GF-D8 (cell line): ENCODE measurements at places on chromosomes 12 and 14.

DNA sequence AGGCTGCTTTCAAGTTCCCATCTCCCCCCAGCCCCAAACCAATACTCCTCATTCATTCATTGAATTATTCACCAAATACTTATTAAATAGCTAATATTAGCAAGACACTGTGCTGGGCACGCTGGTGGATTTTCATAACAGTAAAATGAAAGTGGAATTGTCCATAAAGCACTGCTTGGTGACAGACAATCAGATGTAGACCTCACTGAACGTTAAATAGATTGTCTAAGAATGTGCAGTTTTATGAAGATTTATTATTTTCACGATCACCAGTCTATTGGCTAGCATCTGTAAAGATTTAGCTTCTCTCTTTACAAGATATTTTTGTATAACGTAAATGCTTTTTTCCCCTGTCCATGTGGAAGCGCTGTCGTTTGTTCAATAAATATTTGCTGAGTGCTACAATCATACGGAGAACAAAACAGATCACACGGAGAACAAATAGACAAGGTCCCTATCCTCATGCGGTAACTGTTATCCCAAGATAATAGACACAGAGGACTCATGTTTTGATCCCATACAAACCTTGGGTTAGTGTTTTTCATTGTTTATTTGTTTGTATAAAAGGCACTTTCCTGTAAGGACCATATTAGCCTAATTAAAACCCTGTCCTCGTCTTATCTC is 397.6 kb downstream of the BCAT1 start:
- no peak for DNase-seq

GRCh38 chr14:69660344-69661193 is 49.2 kb downstream of the SUSD6 start:
- no peak for DNase-seq

GRCh38 chr14:63908667-63909264 is 56.0 kb downstream of the SYNE2 start:
- no peak for DNase-seq

- DNase-seq: no peak
Measured at GRCh38 chr12:98420461-98420860, 94.9 kb upstream of the TMPO start.

DNA sequence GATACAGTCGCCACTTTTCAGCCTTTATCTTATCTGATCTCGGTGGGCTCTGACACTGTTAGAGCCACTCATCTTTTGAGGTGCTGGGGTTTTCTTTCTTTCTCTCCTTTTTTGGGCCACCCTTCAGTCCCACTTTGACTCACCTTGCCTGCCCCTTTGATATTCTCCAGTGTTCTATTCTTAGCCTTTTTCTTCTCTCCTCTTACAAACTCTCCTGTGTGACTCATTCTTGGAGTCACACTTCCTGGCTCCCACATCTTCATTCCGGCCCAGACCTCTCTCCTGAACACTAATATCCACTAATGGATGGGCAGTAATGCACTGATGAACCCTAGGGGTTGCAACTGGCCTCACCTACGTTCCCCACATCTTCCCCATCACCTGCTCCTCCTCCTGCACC is 2.2 kb upstream of the DCD start:
- no peak for DNase-seq

DNA sequence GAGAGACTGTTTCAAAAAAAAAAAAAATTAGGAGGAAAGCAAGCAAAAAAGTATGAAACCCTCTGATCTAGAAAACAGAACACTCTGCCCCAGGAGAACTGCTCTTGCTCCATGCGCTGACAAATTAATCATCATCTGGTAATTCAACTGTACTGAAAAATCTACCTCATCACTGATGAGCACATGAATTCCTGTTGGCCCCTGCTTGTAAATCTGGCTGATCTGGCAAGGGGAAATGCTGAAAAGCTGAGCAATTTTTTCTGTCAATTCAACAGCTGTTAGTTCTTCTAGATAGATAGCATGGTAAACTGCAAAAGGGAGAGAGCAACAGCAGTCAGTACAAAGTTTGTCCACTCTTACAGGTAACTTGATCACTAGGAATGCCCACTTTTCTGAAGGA is 15.2 kb upstream of the CSRNP2 start:
- DNase-seq: no peak

DNA sequence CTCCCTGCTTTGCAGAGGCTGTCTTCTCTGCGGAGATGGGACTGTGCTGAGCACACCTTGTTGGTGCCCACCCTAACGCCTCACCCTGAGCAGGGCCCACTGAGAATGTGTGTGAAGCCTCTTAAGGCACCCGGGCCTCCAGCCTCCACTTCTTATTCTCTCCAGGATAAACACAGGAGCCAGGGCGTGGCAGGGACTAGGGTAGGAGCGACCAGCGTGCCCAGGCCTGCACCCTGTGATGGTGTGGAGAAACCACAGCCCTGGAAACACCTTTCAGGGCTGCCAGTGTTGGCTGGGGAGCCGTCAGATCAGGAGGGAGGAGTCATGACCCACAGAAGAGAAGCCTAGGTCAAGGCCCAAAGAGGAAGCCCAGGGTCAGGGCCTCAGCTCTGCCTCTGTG is 41.3 kb downstream of the VDR start:
- DNase-seq: no peak

- no peak for DNase-seq
Measured at GRCh38 chr12:79452906-79453305, 237.9 kb downstream of the PAWR start.

GRCh38 chr12:65662590-65662989 is 161.7 kb upstream of the HMGA2 start:
- DNase-seq: no peak

DNA sequence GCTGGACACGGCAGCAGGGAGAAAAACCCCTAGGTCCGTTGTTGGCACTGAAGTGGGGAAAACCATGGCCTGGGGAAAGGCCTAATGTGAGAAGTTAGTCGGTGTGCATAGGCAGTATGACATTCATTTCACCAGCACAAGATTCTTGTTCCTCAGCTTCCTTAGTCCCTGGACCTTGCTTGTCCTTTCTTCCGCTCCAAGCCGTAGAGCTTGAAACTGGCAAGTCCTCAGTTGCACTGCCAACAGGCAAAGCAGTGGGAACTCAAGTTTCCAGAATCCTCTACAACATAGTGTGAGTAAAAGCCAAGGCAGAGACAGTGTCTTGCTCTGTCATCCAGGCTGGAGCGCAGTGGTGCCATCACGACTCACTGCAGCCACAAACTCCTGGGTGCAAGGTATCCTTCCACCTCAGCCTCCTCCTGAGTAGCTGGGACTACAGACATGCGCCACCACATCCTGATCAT is 138.5 kb upstream of the AMIGO2 start:
- no peak for DNase-seq

DNA sequence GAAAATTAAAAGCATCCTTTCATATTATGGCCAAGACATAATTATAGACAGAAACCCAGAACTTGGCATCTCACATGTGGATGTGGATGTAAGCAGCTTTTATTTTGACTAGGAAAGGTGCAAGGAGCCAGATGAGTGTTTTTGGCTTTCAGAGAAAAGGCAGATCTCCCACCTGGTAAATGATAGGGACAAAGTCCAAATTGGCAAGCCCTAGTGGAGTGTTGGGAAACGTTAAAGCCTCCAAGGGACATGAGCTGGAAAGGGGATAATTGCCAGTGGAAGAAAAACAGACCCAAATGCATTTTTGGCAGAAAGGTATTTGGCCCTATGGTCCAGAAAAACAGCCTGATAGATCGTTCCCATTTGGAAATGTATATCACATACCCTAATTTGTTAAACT is 60.1 kb downstream of the KLHL28 start:
- DNase-seq: no peak

- no peak for DNase-seq
Measured at GRCh38 chr12:27480016-27480415, 33.5 kb downstream of the SMCO2 start.

GRCh38 chr12:5945071-5946008 is at the start of gene ANO2:
ANO2 (minus strand) TSS chr12:5945259; CDS start chr12:5945217, 42 bp downstream.
- no peak for DNase-seq

DNA sequence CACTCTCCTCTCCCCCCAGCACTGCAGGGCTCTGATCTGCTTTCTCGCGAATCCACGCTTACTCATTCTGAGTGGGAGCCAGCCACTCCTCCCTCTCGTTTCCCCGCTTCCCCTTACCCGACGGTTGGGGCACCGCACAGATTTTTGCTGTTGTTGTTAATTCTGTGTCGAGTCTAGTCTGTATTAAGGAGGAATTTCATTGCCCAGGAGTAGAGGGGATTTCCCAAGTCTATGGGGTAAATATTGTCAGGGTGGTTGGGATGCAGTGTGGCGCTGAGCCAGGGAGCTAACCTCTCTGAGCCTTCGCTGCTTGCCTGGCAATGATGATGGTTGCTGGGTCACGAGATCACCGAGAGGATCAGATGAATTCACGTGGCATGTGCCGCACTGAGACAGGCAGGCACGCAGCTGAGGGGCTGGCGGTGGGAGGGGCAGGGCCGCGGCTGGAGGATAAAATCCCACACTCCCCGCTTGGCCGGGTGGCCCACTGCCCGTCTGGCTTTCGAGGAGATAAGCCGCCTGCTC is 18.5 kb downstream of the NCOR2 start:
- no peak for DNase-seq

GRCh38 chr14:75542588-75543091 is 20.4 kb downstream of the BATF start:
- peak; percentile 53 for DNase-seq

DNA sequence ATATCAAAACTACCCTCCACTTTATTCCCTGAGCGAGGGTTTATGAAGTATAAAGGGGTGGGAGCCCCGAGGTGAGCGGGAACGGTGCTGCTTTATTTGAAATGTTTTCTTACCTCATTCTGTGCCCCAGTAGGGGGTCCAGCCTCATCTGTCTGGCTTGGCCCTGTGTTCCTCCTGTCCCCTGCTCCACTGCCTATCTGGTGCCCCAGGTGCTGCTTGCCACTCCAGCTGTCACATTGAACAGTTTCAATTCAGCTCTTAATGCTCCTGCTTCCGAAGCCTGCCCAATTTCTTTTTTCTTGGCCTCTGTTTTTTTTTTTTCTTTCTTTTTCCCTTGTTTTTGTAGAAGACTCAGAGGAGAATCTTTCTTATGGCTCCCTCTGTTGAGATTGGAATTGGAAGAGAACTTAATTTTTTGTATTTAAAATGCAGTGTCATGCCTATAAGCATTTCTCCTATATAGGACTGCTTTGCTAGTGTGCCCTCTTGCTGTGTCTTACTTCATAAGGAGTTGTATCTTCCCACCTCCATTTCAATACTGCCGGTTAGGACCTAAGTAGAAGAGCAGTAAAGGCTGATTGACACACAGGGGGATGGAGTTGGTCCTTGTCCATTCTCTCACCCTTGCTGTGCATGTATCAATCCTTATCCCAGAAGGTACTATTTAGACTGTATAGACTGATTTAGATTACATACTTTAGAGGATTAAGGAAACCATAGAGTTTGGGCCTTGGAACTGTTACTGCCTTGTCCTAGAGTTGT is 2.3 kb downstream of the ATXN7L3B start:
- no peak for DNase-seq

DNA sequence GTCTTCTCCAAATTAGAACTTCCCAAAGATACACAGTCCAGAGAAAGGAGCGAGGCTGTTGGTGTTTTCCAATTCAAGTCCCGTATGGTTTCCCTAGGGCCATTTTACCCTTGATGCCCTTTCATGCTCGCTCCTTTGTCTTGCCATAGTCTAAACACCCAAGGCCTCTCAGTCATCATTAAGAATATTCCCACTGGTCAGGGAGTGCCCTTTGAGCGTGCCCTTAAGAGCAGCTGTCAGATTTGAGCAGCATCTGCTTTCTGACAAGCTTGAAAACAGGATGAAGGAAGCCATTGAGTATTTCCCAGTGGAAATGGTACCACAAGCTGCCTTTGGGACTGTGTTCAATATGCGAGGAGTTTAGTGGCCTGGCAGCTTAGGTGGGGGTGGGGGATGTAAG is 10.4 kb upstream of the GALNT16 start:
- DNase-seq: no peak

DNA sequence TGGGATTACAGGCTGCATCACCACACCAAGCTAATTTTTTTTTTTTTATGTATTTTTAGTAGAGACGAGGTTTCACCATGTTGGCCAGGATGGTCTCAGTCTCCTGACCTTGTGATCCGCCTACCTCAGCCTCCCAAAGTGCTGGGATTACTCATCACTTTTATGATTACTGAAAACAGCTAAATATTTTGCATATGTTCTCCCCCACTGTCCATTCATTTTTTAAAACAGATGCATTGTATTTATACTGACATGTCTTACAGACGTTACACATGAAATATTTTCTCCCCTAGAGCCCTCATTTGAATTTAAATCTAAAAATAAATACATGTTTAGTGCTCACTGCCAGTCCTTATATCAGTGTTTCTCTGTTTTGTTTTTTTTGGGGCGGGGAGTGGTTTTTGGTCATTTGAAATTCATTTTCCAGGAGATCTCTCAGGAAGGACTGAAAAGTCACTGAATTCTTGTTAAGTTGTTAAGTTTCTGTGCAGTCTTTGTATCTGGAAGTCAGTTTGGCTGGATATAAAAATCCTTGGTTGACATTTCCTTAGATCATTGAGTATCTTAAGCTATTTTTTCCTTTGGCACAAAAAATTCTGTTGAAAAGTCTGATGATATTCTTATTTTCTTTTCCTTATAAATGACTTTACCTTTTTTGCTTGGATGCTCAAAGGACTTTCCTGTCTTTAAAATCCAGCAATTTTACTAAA is 9.4 kb downstream of the FBXO21 start:
- DNase-seq: no peak

- no peak for DNase-seq
Measured at GRCh38 chr12:1836854-1837421, 16.6 kb downstream of the LRTM2 start.

GRCh38 chr14:81384900-81385299 is 15.2 kb downstream of the STON2 start:
- no peak for DNase-seq

DNA sequence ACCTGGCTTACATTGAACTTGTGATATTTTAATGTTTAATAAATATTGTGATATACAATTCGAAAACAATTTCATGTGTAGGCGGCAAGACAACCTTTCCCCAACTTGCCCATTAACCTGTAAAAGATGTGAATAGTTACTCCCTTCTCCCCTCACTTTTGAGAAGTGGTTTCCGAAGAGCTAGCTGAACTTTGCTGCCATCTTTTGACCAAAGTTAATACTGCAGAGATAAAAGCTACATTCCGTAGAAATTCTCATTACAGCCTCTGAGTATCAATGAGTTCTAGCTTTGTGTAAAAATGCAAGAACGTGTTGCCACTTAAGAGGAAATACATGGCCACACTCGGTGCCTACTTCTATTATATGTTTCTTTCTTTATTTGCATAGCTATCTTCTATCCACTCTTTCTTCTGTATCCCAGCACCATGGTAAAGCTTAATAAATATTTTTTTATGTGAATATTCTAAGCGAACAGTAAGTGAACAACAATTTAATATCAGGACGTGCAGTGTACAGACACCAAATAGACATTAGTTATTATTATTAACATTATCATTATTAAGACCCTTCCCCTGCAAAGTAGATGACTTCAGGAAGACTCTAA is 105.1 kb upstream of the TMEM260 start:
- DNase-seq: no peak

- DNase-seq: no peak
Measured at GRCh38 chr12:65081496-65081895, 39.6 kb downstream of the WIF1 start.

DNA sequence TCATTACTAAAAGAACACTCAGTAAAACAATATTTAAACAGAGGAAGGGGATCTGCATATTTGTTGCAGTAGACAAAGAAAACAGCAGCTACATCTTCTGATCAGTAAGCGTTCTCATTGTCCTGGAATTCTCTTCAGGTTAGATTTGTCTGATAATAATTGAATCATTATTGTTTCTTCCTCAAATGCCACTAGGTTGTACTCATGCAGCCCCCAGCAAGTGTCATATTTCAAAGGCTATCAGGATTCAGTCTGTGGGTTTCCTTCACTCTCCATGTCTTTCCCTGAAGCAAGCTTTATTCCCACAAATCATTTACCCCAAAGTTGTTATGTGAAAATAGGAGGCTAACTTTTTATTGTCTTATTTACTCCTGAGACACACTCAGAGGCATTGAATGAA is 14.7 kb downstream of the PIK3C2G start:
- DNase-seq: no peak
